ENCODE measurements at places on chromosomes 3 and 15. TPM values are rescaled to one million over a fixed set of nuclear protein-coding genes. Genes with fewer than 3 reads are reported as not detected.
A peak's percentile ranks its signal among the peaks of the same experiment; 100 is the strongest.

GRCh38 chr3:181999314-181999713 lies 287.6 kb downstream of the SOX2 start:
- DNase-seq, result no peak

GRCh38 chr3:154144825-154145465 lies 23.8 kb downstream of the ARHGEF26 start:
- no peak for DNase-seq

- DNase-seq, result no peak
These were observed 57.8 kb upstream of the PLSCR4 start for GRCh38 chr3:146308682-146309081.

DNA sequence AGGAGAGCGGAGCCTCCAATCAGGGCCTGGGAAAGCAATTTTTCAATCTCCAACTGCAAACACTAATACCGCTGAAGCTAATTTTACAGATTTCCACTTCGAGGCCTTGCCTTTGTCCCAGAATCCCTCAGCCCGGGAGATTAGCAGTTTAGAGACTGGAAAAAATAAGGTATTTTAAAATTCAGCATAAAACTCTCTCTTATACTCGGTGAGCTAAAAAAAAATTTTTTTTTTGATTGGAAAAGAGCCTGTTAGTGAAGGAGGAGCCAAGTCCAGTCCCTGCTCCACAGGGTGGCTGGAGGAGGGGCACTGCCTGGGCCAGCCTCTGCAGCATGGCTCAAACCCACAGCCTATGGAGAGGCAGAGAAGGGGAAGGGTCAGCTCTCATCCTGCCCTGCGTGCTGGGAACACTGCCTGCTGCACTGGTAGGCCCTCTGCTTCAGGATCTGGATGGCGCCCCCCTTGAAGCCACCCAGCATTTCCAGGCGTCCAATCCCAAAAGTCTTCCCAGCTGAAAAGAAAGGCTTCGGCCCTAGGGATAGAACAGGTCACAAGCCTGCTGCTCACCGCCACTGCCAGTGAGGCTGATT lies 48.9 kb downstream of the CACNA2D2 start:
- peak; percentile 17 for DNase-seq

- no peak for DNase-seq
These were observed 664 bp upstream of the PIK3CA start for GRCh38 chr3:179147514-179147872.

DNA sequence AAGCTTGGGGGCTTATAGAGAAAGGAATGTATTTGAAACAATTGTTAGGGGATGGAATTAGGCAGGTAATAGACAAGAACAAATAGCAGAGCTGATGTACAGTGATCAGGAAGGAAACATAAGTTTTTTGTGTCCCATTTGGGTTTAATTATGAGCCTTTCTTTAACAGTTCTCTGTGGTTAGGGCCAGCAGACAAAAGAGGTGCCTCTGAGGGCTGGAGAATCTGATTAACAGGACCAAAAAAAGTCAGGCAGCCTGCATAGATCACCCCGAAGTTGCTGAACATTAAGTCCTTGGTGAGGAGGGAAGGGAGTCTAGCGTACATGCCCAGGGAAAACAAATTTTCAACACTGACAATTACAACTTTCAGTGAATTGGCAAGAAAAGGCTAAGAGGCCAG lies 88.6 kb upstream of the SPRED1 start:
- no peak for DNase-seq

DNA sequence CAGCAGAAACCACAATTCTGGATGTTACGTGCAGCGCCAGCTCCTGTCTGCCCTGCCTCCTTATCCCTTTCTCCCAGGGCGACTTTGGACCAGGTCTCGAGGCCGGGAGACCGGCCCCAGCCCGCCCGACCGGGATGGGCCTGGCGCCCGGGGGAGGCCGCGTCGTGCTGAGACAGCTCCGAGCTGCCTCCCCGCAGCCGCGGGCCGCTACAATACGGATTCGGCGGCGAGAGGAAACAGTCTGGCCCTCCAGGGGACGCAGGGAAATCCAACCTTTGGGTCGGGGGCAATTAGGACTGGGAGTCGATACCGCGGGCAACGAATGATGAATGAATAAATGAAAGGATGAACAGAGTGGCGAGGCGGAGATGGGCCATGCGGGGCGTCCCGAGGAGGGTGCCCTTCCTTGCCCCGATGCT lies 537 bp downstream of the GRAMD2A start:
- DNase-seq, result no peak

DNA sequence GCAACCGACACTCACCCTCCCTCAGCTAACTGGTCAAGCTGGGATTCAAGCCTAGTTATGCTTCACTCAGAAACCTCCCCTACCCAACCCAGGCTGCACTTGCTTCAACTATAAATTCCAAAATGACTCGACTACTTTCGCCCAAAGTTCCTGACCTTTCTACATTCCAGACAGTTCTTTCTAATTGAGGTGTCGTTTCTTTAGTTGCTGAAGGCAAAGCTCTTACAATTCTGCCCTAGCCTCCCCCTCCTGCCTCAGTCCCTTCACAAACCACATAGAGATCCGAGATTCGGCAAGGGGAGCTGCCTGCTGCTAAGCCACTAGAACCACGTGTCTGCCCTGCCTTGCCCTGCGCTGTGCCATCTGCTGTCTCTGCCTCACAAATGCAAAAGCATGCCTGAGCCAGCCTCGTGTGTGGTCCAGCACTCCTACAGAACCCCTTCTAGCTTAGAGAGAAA lies 74.7 kb upstream of the SH3GL3 start:
- DNase-seq, result no peak

GRCh38 chr15:70127770-70128413 lies 30.2 kb upstream of the TLE3 start:
- no peak for DNase-seq

DNA sequence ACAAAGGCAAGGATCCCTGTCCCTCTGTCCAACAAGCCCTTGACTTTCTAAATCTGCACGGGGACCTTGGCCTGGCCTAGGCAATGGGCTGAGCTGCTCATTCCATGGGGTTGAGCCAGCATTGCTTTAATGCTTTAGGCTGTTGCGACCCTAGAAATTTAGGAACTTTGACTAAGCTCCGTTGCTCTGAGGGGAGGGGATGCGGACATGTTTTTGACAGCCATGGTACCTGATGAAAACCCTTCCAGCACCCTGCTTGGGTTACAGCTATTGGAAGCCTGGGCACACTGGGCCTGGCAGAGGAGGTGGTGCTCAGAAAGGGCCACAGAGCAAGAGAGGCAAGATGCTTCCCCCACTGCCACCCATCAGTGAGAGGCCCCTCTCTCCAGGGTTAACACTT lies 37.1 kb downstream of the SYNM start:
- DNase-seq, result no peak

GRCh38 chr15:96123028-96123400 lies 207.5 kb upstream of the NR2F2 start:
- peak; percentile 32 for DNase-seq

- DNase-seq, result no peak
These were observed 97.1 kb downstream of the LSAMP start for GRCh38 chr3:116348216-116348615.

DNA sequence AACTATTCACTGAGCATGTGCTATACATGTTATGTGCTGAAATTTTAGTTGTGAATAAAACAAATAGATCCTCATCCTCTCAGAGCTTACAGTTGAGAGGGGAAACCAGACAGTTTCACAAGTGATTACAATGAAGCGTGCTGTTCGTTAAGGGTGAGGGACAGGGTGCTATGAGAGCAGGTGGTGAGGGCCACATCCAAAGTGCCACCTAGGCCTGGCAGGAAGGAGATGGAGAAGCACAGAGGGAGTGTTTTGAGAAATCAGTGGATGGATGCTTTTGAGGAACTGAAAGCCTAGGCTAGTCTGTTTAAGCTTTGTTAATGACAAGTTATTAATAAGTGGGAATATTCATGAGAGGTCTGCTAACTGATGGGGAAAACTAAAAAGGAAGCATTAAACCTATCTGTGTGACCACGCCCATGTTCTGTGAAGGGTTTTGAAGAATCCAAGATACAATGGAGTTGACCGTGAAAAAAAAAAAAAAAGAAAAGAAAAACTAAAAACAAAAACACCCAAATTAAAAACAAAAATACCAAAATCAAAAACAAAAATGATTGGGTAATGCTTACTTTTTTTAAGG lies 7.3 kb downstream of the MCTP2 start:
- DNase-seq, result no peak

DNA sequence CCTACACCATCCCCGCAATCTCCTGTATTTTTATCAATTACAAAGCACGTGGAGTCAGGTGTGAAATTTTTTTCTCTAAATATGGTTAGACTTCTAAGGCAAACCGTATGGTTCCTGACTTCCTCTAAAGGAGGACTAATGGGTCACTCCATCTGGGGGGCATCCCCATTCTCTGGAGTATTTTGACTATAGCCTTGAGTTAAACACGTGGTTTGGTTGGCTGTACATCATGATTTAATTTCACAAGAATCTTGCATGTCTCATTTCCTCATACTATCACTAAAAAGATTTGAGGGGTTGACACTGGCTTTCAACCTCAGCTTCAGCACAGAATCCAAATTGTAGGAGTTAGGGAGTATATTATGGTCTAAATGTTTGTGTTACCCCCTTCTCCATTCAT lies 25.3 kb upstream of the ZNF770 start:
- peak; percentile 42 for DNase-seq

- DNase-seq, result no peak
These were observed 100.0 kb downstream of the ZMAT3 start for GRCh38 chr3:178971614-178972013.

- no peak for DNase-seq
These were observed 72.1 kb downstream of the LRIG1 start for GRCh38 chr3:66428733-66429132.

DNA sequence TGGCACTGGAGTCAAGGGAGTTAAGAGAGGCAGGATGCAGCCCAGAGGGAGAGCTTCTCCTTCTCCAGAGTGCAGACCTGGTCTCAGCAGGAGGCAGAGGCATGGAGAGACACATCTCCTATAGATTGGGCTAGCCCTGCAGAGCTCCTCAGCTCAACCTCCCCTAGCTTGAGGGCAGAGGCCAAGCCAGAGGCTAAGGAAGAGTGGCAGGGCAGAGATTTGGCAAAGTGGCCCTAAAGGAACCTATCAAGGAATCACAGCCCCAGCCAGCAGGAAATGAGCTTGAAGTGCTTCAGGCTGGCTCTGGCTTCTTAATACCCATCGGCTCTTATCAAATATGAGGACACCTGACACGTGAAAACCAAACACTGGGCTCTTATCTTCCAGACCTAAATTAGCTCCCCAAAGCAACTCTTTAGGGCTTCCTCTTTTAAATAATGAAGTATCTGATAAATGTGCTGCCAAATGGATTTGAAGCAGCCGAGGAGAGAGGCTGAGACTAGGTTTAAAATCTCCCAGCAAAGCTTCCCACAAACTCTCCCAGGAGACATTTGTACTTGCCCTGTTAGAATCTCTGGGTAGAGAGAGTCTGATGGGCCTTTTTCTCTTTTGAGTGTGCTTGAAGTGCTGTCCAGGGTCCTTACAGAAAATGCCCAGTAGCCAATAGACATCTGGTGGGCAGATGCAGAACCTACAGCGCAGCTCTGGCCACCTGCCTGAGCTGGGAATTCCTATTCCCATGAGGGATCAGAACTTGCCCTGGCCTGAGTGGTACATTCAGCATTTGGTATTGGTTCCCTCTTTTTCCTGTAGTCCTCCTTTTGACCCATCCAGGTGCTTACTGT lies 271.4 kb downstream of the CLSTN2 start:
- peak; percentile 44 for DNase-seq

DNA sequence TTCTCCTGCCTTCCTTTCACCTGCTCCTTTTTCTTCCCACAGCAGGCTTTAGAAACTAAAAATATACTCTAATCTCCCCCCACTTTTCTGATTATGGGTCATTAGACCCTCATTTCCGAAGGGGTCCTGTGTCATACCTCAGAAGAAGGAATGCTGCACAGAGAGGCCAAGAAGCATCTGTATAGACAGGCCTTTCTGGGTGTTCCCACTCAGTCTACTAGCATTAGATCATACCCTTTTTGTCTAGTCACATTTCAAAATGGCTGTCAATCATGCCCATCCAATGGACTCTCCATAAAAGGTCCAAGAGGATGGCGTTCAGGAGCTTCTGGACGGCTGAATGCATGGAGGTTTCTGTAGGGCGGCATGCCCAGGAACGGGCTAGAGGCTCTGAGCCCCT lies 192.2 kb downstream of the SUCLG2 start:
- no peak for DNase-seq

DNA sequence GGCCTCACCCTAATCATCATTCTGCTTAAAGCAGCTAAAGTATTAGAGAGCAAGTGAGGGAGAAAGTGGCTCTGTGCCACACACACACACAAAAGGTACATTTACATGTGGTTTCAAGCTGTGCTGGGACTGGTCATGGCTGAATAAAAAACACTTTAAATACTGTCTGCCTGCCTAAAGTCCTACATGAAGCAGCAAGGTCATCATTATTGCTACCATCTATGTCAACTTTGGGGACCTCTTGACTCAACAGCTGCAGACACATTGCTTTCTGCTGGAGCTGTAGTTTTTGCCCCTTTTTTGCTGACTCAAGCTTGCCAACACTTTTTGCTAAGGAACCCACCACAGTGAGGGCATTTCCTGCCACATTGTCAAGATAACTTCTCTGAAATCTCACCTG lies 1237.9 kb downstream of the ROBO2 start:
- DNase-seq, result no peak

- no peak for DNase-seq
These were observed 37.6 kb downstream of the OSTN start for GRCh38 chr3:191236646-191237045.

- no peak for DNase-seq
These were observed 630.9 kb downstream of the PYDC2 start for GRCh38 chr3:192091831-192092230.

GRCh38 chr3:121718205-121718846 lies 31.2 kb downstream of the GOLGB1 start:
- no peak for DNase-seq

DNA sequence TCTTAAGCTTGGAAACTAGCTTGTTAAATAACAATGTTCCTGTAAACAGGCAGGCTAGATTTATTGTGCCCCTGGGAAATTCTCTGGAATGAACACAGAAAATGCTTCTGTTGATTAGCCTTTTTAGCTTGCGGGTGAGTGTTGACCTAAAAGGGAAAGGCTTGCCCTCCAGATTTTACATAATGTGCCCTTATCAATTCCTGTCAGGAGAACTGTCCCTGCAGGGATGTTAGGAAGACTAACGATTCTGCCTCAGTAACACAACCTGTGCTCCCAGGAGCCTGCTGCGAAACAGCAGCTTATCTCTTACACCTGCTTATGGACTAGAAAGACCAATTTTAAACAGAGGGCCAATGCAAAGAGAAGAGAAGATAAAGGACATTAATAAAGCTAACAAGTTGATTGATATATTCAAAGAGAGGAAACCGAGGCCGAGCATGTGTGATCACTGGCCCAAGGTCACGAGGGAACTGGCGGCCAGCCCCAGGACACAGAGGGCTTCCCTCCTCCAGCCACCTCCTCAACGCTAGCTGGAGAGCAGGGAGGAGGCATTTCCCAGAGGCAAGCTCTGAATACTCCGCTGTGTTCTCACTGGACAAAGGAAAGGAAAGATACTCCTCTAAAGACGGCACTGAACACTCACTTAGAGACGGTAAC lies 48.4 kb upstream of the TJP1 start:
- DNase-seq, result peak; percentile 32

- DNase-seq, result no peak
These were observed 138.2 kb upstream of the IL12A start for GRCh38 chr3:159850481-159850880.

SCN11A gene
- polyA plus RNA-seq, result 0.51 TPM

PLA2G4D gene
- polyA plus RNA-seq, result not detected

ALPK3 gene
- 16.6 TPM for polyA plus RNA-seq

DUOXA2 gene
- polyA plus RNA-seq, result not detected

ABI3BP gene
- 1.5 TPM for polyA plus RNA-seq

DGKG gene
- not detected for polyA plus RNA-seq

IL17RD gene
- 26.5 TPM for polyA plus RNA-seq

PTH1R gene
- polyA plus RNA-seq, result 164 TPM

CYFIP1 gene
- 39.1 TPM for polyA plus RNA-seq

PLA2G4E gene
- not detected for polyA plus RNA-seq

CDHR4 gene
- 0.27 TPM for polyA plus RNA-seq

ANKRD34C gene
- polyA plus RNA-seq, result not detected

All from cardiac muscle cell (in vitro differentiated cells and primary cell).